Activated CD8-positive, alpha-beta T cell treated with anti-CD3 and anti-CD28 coated beads for 36 hours (primary cell): ENCODE measurements at places on chromosomes 7 and 10. TPM values are rescaled to one million over a fixed set of nuclear protein-coding genes. Genes with fewer than 3 reads are reported as not detected.
A peak's percentile ranks its signal among the peaks of the same experiment; 100 is the strongest.

FAM204A gene
- 56.0 TPM for total RNA-seq

KCNIP2 gene
- total RNA-seq, result 3.1 TPM

- DNase-seq, result peak; percentile 38
Measured at GRCh38 chr7:118590107-118590506, 365.6 kb downstream of the ANKRD7 start.

GRCh38 chr10:119408072-119408471, 134.4 kb downstream of the RGS10 start:
- no peak for DNase-seq
